ENCODE measurements at places on chromosomes 11 and 22.
A peak's percentile ranks its signal among the peaks of the same experiment; 100 is the strongest.

- no peak for DNase-seq
These were observed 81.3 kb downstream of the CTNND1 start for GRCh38 chr11:57842873-57843272.

DNA sequence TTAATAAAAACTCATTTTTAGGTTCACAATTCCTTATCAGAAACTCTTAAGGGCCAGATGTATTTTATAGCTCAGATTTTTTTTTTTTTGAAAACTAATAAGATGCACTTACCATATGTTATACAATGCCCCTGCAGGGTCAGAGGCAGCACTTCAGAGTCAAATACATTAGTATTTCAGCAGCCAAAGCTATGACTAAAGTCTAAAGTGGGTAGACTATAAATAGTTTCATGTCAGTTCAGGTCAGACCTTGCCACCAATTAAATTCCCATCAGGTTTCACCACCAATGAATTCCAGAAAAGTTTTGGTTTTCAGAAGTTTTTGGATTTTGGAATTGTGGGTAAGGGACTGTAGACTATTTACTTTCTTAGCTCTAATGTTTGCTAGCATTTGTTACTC is 75.9 kb downstream of the FAM83F start:
- no peak for DNase-seq

DNA sequence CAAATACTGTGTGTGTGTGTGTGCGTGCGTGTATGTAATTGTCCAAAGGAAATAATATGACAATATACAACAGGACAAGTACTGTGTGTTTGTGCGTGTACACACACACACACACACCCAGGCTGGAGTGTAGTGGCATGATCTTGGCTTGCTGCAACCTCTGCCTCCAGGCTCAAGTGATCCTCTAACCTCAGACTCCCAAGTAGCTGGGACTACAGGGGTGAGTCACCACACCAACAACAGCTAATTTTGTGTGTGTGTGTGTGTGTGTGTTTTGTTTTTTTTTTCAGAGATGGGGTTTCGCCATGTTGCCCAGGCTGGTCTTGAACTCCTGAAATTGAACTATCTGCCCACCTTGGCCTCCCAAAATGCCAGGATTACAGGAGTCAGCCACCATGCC is 61.5 kb downstream of the NUP98 start:
- DNase-seq: no peak

DNA sequence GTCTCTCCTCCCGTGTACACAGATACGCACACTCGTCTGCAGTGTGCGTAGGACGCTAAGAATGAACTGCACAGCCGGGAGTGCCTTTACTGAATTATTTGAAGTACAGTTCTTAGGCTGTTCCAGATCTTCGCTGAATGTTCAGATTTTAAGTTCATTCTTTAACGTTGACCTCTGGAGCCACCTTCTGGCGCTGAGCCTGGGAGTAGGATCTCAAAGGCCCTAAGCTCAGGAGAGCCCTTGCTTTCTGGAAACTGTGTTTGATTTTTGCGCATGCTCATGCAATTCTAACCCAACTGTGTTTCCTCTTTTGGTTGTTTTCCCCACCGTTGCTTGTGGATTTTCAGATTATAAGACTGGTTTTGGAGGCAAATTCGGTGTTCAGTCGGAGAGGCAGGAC is 22.8 kb downstream of the CTTN start:
- no peak for DNase-seq

GRCh38 chr11:2413742-2414579 is 13.4 kb downstream of the TSSC4 start:
- DNase-seq: no peak

DNA sequence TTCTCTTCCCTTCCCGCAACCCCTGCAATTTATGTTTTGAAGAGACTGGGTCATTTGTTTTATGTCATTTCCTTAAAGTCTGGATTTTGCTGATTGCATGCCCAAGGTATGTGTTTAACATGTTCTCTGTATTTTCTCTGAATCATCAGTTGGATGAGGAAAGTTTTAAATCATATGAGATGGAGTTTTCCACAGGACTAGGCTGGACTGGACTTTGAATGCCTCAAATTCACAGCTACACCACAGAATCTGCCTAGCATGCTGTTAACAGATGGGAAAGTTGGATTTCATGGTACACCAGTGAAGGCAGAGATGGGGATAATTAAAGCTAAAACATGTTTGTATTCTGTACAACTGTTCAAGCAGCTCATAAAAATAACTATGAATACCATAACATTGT is 62.6 kb downstream of the CWC15 start:
- no peak for DNase-seq

DNA sequence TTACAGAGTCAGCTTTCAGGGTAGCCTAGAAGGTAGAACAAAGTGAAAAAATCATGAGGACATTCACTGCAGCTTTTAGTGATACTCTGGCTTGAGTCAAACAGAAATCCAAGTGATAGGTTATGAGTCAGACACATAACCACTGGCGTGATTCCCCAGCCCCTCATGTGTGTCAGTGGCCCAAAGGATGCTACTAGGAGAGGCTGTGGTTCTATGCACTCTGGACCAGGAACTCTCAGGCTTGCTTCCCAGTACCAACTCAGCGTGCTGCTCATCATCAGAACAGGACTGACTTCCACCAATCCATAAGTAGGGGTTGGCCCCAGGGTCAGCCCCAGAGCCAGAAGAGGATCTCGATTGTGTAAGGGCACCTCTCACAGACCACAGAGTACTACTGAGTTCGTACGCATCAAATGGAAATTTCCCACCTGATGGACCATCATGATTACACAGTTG is 116.8 kb downstream of the MED15 start:
- peak; percentile 36 for DNase-seq

DNA sequence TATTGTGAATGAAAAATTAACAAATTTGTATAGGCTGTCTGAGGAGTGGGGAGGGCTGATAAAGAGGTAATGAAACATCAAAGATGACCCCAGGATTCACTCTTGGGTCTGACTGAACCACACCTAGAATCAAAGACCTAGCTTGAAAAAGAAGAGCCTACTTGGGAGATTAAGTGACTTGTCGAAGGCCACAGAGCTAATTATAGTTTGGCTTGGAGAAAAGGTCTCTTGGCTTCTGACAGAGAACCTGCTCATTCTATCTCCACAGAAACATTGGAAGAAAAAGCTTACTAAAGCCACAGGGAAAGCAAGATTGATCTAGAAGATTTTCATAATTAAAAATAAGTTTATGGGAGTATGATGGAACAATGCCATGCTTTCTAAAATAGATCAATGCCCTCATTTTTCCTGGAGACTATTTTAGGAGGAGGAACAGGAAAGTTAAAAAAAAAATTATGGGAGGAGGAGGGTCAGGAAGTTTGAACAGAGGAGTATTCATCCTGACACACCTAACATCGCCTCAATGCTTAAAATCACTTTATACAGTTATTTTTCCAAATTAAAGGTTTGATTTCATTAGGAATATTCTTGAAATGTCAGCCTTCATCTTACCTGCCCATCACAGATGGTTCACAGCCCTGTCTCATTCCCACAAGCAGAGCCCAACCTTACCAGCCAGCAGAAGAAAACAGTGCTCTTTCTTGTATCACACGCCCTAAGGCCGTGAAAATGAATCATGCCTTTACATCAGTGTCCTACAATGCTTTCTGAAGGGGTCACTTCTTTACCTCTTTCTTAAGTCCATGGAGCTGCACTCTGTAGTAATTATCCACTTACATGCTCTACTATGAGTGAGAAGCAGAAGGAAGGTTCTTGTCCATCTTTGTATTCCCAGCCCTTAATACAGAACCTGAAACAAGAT is 231.1 kb upstream of the MPPED2 start:
- no peak for DNase-seq

GRCh38 chr11:121113611-121114010 is 12.6 kb downstream of the TECTA start:
- no peak for DNase-seq

DNA sequence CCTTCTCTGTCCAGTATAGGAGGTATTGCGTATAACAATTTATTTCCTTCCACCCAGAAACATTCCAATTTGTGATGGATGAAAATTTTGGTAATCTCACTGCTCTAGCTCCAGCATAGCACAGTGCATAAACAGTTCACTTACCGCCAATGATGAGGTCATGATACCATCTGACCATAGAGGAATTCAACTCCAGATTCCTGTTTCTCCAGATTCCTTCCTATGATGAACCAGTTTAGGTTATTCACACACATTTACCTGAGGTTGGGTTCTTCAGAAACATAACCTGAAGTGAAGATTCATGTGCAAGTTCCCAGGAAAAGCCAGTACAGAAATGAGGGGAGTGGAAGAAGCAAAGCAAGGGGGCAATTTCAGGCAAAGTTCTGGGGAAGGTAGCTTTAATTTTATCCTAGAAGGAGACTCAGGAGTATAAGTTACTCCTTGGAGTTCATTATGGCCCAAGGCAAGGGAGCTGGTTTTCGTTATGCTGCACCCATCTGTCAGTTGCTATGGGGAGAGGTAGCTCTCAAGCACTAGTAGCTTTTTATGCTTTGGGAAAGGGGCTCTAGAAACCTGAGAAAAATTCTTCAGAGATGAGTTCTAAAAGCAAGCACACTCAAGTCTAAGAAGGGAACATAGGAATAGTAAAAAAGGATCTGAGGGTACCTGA is 121.6 kb downstream of the CASP12 start:
- DNase-seq: no peak

GRCh38 chr11:76380159-76380976 is 564 bp downstream of the THAP12 start:
- peak; percentile 59 for DNase-seq

- DNase-seq: peak; percentile 65
These were observed 295.5 kb downstream of the ETS1 start for GRCh38 chr11:128291835-128292234.

- DNase-seq: no peak
These were observed 11.9 kb downstream of the OTOG start for GRCh38 chr11:17558916-17559315.

GRCh38 chr11:77136074-77136473 is 8.0 kb downstream of the MYO7A start:
- DNase-seq: no peak

- no peak for DNase-seq
These were observed 44.7 kb upstream of the SEPTIN5 start for GRCh38 chr22:19669570-19669969.

DNA sequence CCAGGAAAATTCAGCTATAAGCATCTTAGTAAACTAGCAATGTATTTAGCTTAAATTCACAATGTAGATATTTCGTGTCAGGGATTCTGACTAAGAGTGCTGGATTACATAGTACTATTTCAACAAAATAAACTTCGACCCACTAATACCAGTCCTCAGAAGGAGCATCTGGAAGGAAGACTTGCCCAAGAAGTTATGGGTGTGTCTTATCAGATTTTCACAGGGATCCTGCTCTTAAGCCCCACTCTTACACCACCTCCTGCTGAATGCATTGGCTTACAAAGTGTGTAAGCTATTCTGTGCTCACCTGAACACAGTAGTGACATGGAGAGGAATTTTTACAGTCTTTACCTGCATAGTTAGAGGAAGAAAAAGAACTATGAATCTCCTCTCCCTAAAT is 35.4 kb upstream of the ANO5 start:
- DNase-seq: no peak

DNA sequence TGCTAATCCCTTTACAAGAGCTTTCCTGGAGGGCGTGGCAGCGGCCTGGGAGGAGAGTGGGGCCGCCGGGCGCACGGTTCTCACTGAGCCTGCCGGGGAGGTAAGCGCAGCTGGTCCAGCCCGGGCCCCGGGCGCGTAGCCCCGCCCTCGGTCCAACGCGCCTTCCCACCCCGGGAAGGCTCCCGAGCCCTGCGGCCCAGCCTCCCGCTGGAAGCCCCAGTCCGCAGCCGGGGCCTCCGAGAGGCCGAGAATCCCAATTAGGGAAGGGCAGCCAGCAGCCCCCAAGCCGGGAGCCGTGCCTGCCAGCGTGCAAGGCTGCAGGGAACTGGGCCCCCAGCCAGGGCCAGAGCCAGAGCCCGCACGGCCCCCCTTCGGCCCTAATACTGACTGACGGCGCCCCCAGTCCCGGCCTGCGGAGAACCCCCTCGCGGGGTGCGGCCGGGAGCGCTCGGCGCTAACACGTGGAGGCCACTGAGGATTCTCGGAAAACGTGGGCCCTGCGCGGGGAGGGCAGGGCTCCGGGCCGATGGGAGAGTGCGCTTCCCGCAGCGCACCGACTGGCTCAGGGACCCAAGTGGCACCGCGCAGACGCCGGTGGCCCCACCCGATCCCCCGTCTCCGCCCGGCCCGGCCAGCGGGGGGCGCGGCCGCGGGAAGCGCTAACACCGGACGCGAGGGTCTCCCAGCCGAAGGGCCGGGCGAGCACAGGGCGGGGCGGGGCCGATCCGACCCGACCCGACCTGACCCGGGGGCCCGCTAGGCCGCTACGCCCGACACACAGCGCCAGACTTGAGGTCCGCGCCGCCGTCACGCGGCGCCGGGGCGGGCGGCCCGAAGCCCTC is 5.7 kb downstream of the ZFTA start:
- DNase-seq: no peak

DNA sequence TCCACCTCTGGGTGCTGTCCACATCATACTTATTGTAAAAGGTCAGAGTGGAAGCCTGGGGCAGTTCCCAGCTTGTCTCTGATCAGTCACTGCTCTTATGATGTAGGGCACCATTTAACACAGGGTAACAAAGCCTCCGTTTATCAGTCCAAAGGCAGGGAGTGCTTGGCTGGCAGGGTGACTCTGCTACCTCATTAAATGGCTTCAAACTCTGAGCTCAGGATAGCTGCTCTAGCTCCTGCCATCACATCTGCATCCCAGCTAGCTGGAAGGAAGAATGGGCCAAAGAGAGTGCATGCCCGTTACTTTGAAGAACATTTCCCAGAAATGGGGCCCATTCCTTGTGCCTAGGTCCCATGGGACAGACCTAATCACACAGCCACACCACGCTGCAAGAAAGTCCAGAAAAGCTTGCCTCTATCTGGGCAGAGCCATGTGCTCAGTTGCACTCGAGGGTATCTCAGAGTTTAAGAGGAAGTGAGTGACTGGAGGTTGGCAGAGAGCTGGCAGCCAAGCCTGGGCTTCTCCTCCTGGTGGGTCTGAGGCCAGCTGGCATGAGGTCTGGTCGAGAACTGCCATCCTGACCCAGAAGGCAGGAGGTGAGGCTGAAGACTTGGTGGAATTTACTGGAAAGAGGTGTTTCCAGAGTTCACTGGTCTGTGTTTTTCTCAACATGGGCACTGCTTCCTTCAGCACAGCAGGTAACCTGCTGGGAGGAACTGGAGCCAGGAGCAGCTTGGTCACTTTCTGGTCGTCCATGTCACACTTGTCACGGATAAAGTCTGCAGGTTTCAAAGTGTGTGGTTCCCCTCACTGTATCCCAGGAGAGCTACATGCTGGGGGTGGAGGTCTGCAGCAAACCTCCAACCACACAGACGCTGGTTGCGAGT is 935.7 kb downstream of the BRD1 start:
- DNase-seq: no peak

- DNase-seq: no peak
These were observed 38.3 kb upstream of the CEP295 start for GRCh38 chr11:93623179-93623578.

- DNase-seq: no peak
These were observed 29.6 kb downstream of the SBF1 start for GRCh38 chr22:50445071-50445879.
